Germinal center (tissue), 1 donor: ENCODE measurements at places on chromosomes 11 and 22.

GRCh38 chr22:25282346-25282670 is 62.9 kb downstream of the CRYBB2 start:
- DNase-seq: peak; percentile 20

DNA sequence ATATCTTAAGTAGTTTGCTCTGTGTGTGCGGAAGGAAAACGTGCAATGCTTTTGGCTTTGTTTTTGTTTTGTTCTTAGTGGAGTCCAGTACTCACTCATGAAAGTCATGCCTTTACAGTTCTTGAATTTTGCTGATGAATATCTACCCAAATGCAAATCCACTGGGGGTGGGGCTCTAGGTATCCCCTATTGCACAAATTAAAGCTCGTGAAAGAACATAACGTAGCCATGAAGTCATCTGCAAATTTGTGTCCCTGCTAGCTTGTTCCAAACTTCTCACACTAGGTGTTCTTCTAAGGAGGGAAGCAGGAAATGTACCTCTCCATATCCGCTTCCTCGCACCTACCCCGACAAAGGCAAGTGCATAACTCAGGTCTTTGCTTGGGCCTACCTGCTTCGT is 118.9 kb downstream of the MICAL3 start:
- no peak for DNase-seq

DNA sequence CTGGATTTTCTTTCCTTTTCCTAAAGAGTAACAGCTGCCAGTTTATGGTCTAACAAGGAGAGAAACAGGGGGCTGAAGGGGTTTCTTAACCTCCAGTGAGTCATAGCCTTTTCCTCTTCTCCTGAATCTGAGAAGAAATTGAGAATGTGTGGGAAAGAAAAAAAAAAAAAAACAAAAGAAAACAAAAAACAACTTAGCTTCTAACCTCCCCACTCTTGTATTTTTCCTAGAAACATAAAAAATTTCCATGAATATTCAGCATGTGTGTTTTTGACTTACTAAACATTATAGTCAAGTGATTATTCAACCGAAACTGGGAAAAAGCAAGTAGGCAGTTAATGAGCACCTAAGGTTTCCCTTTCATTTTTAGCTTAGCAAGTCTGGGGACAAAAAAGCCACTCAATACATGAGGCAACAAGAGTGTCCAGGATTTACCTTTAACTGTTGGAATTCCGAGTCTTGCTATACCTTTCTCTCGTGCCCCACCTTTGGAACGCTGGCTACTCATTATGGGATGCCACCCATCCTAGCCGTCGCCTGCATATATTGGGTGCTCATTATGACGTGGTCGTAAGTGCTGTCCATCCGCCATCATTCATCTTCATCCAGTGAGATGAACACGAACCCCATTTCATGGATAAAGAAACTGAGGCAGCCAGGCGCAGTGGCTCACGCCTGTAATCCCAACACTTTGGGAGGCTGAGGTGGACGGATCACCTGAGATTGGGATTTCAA is 2.4 kb downstream of the ASPHD2 start:
- DNase-seq: no peak

GRCh38 chr11:90774727-90775566 is 552.1 kb upstream of the CHORDC1 start:
- no peak for DNase-seq

GRCh38 chr11:16604794-16605388 is 133.6 kb upstream of the C11orf58 start:
- DNase-seq: peak; percentile 28

GRCh38 chr11:120977266-120978137 is 46.4 kb upstream of the TBCEL start:
- DNase-seq: no peak

- DNase-seq: peak; percentile 58
Measured at GRCh38 chr11:108224911-108225786, 2.3 kb downstream of the ATM start.

DNA sequence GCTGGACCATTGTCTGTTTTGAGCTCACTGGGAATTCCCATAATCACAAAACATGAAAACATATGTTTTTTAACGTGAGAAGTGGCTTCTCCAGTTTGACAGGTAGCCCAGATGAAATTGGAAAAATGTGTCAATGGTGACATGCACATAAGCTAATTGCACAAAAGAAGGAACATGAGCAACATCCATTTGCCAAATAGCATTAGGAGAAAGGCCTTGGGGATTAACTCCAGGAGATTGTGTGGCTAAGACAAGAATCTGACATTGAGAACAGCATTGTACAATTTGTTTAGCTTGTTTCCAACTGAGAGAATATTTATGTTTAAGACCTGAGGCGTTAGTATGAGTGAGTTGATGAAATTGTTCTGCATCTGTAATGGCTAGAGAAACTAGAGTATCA is 147.0 kb upstream of the API5 start:
- DNase-seq: no peak
